ENCODE measurements at places on chromosomes 6 and 20.
A peak's percentile ranks its signal among the peaks of the same experiment; 100 is the strongest.

DNA sequence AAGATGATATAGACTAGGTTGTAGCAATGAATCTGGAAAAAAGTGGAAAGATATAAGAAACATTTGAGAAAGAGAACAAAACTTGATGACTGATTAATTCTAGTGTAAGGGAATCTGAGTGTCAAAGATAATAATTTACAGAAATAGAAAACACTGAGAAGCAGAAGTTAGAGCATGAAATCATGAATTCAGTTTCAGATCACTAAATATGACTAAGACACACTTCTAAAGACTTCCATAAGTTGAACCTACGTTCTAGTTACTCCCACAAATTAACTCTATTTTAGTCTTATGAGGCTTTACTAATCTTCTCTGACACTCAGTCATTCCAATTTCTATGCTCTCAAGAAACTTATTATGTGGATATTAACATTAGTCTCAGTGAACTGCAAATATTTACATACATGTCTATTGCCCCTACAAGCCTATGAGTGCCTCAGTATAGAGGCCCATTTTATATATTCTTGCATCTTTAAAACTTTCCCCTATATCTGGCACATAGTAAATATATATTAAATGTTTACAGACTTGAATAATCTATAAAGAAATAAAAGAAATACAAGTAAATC lies 30.4 kb downstream of the IBTK start:
- DNase-seq: no peak

- DNase-seq: no peak
These were observed 509.9 kb upstream of the POU3F2 start for GRCh38 chr6:98324446-98324845.

GRCh38 chr20:341682-342081 lies 5.2 kb upstream of the NRSN2 start:
- DNase-seq: no peak

GRCh38 chr6:28838289-28838633 lies 85.5 kb downstream of the TRIM27 start:
- DNase-seq: peak; percentile 28

DNA sequence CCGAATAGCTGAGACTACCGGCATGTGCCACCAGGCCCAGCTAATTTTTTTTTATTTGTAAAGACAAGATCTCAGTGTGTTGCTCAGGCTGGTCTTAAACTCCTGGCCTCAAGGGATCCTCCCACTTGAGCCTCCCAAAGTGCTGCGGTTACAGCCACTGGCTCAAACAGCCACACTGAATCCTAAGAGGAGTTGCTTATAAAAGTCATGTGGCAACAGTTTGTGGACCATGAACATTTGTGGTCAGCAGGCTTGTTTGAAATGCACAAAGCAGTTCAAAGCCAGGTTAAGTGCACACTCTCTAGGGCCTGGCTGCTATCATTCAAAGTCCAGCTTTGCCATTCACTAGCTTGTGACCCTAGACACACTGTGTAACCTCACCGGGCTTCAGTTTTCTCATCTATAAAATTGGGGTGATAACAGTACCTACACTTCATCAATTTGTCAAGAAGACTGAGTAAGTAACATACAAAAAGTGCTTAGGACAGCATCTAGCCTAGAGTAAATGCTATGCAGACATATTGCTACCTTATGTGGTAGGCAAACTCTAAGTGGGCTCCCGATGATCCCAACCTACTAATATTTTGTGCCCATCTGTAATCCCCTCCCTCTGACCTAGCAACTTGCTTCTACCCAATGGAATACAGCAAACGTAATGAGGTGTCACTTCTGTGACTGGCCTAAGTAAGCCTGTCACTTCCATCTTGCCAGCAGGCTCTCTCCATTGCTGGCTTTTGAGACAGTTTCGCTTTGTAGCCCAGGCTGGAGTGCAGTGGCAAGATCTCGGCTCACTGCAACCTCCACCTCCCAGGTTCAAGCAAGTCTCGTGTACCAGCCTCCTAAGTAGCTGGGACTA lies 122.9 kb downstream of the ZMYND8 start:
- DNase-seq: no peak

DNA sequence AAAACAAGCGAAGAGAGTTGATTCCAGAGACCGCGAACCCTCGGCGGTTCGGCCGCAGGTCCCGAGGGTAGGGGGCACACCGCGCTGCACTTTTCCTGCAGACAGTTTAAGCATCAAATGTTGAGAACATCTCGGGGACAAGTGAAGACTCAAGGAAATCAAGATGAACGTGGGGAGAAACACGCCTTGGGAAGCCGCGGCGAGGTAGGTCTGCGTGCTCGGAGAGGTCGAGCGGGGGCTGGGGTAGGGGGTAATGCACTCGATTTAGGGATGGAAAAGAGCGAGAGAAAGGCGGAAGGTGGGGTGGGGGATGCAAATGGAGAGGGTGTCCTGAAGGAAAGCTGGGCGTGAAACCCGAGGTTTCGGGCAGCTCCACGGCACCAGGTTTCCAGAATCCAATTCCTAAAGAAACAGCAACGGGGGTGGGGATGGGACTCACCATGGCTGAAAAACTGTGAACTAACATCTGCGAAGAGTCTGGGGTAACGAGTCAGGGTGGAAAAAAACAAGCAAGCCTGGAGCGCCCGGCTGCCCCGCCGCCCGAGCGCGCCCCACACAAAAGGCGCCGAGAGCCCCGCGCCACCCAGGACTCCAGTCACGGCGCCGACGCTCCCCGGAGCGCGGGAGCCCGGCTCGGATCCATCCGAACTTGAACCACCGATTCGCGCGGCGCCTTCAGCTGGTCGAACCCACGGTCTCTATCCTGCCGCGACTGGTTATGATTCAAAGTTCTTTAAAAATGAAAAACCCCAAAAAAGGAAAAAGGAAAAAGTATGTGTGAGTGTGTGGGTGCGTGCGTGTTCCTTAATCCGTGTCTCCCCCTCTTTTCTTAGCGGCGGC lies 3.5 kb downstream of the TFAP2A start:
- DNase-seq: no peak

DNA sequence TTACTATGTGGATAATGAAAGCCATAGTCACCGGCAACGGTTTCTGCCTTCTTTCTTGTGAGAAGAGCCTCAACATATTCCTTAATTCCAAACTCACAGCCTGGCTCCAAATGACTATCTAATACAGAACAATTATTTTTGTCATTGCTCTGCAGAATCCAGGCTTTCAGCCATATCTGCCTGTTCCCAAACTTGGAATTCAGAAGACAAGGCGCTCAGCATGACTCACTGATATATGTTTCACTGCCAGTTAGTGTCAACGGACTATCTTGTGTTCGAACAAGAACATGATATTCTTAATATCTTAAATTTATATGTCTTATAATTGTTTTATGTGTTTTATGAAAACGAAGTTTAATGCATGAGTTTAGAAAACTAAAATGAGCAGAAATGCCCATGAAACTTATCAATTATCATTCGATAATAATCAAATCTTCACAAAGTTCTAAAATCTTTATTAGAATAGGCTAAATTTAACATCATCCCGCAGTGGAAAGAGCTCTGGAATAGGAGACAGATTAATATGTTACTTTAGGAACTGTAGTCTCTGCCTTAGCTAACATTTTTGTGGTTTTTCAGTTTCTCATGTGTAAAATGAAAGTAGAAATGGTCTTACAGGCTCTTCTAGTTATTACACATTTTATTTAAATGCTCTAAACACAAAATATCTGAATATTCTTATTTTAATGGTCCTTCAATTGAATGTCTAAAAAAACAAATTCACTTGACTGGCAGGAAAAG lies 669.3 kb upstream of the GJE1 start:
- no peak for DNase-seq

GRCh38 chr20:2236256-2236655 lies 59.5 kb upstream of the TGM3 start:
- DNase-seq: no peak

DNA sequence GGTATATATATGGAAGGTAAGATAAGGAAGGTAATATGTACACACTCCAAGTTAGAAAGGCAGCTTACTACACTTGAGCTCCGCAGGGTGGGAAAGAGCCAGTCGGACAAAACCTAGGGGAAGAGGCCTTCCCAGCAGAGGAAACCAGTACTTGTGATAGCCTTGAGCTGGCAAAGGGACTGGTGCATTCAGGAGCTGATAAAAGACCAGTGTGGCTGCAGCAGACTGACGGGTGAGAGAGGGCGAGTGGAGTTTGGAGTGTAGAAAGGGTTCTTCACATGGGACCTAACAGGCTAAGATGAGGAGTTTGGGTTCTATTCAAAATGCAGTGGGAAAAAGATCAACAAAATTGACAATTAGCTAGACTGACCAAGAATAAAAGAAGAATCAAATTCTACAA lies 49.3 kb upstream of the KIF13A start:
- no peak for DNase-seq

GRCh38 chr6:130525408-130525807 lies 159.6 kb downstream of the TMEM200A start:
- no peak for DNase-seq

DNA sequence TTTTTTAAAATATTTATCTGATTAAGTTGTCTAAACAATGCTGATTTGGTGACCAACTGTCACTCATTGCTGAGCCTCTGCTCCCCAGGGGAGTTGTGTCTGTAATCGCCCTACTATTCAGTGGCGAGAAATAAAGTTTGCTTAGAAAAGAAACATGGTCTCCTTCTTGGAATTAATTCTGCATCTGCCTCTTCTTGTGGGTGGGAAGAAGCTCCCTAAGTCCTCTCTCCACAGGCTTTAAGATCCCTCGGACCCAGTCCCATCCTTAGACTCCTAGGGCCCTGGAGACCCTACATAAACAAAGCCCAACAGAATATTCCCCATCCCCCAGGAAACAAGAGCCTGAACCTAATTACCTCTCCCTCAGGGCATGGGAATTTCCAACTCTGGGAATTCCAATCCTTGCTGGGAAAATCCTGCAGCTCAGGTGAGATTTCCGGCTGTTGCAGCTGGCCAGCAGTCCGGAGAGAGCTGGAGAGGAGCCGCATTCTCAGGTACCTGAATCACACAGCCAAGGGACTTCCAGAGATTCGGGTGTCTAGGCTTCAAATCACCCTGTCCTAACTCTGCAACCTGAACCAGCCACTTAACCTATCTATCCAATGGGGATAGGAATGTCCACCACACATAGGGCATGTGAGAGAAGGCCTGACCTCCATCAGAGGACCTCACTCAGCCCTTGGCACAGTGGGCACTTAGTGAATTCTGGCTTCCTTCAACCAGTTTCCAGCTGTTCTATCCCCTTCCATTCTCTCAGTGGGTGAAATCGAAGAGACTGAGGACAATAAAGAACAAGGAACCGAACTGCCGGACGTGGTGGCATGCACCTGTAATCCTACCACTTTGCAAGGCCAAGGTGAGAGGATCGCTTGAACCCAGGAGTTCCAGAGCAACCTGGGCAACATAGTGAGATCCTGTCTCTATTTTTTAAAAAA lies 3.1 kb downstream of the TNF start:
- DNase-seq: no peak

DNA sequence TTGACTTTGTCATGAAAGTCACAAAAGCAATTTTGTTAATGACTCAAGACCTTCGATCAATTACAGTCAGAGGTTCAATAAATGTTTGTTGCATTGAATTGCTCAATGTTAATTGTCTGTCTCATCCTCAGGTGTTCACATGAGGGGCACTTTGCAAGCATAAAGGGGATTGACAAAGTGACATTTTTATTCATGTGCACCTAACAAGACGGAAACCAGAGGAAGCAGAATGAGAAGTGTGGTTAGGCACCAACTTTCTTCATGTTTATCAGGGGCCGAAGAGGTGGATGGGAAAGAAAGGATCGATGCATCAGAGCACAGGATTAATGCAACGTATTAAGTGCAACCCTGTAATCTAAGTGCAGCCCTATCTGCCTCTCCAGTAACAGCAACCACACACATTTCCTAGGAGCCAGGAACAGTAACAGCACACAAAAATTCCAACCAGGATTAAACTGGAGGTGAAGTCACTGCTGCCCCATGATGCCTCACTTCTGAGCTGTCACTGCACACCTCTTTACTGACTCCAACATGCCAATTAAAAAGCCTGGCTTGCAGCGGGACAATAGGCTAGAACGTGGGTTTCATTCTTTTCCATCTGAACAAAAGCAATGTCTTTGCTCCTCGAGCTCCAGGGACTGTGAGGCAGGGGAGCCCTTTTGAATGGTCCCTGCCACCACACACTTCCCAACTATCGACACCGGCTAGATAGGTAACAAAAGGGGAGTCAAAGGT lies 262.7 kb downstream of the CD83 start:
- DNase-seq: no peak

DNA sequence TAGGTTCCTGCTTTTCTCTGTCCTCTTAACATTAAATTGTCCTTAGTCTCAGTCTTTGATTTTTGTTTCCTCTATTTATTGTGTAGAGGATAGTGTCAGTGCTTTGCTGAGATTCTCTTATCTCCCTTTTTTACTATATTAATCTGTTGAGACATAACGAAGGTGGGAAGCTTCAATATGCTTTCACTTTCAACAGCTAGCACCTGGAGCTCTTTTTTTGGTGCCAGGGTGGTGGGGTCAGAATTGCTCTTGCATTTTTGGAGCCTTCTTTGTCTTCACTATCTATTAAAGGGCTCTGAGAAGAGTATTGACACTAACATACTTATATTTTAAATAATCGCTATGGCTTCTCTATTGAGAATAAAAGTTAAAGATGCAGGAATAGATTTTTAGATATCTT lies 97.1 kb upstream of the EPHA7 start:
- DNase-seq: no peak

- no peak for DNase-seq
These were observed 7.8 kb upstream of the ACSS1 start for GRCh38 chr20:25065625-25066338.

DNA sequence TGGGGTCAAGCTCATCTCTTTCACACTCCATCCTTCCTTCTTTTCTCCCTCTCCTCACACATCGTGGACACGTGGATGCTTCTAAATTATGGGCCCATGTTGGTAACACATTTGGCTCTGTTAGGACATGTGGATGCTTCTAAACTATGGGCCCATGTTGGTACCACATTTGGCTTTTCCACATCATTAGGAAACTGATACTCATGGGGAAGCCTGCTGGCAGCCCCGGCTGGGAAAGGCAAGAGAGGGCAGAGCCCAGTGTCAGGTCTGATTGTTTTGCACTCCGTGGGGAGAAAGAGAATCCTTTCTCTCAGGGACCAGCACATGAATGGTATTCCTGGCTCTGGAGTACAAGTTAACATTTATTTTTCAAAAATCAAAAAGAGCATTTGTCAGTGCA lies 4.0 kb upstream of the CST1 start:
- no peak for DNase-seq
